ENCODE measurements at places on chromosomes 12 and 14.

GRCh38 chr12:3464561-3464960, 26.4 kb upstream of the PRMT8 start:
- no peak overlapping the region for H3K4me3 ChIP-seq
- H3K36me3 ChIP-seq = no peaks in the 10 kb centered on the region
- no peak overlapping the region for H3K27ac ChIP-seq
- H3K4me1 ChIP-seq = no peaks in the 10 kb centered on the region
- peaks cover 69% of the 10 kb centered on the region for H3K27me3 ChIP-seq
- DNase-seq = no peak

GRCh38 chr12:97681612-97682504, 219.3 kb downstream of the RMST start:
- no peak overlapping the region for H3K27ac ChIP-seq
- H3K36me3 ChIP-seq = no peaks in the 10 kb centered on the region
- DNase-seq = no peak
- no peak overlapping the region for H3K4me3 ChIP-seq

GRCh38 chr14:70698288-70698687, 56.6 kb downstream of the TTC9 start:
- H3K27me3 ChIP-seq = no peaks in the 10 kb centered on the region
- DNase-seq = no peak
- peak overlapping the region; percentile 17 for H3K4me3 ChIP-seq

GRCh38 chr12:82966001-82966559, 279.4 kb downstream of the TMTC2 start:
- H3K4me1 ChIP-seq = no peaks in the 10 kb centered on the region
- no peak overlapping the region for H3K27ac ChIP-seq
- no peaks in the 10 kb centered on the region for H3K27me3 ChIP-seq
- no peaks in the 10 kb centered on the region for H3K36me3 ChIP-seq

- H3K27ac ChIP-seq = no peak overlapping the region
- DNase-seq = no peak
- no peaks in the 10 kb centered on the region for H3K36me3 ChIP-seq
Measured at GRCh38 chr14:33515441-33515840, 435.4 kb downstream of the EGLN3 start.

- H3K27me3 ChIP-seq = no peaks in the 10 kb centered on the region
- H3K27ac ChIP-seq = no peak overlapping the region
- no peaks in the 10 kb centered on the region for H3K4me1 ChIP-seq
- peaks cover 100% of the 10 kb centered on the region for H3K36me3 ChIP-seq
- no peak for DNase-seq
Measured at GRCh38 chr12:101297661-101298060, 17.8 kb downstream of the UTP20 start.

GRCh38 chr14:64637735-64638473, 66.3 kb upstream of the PLEKHG3 start:
- H3K27ac ChIP-seq = no peak overlapping the region
- no peak for DNase-seq
- no peaks in the 10 kb centered on the region for H3K36me3 ChIP-seq
- no peaks in the 10 kb centered on the region for H3K27me3 ChIP-seq
- H3K4me3 ChIP-seq = no peak overlapping the region
- no peaks in the 10 kb centered on the region for H3K4me1 ChIP-seq

DNA sequence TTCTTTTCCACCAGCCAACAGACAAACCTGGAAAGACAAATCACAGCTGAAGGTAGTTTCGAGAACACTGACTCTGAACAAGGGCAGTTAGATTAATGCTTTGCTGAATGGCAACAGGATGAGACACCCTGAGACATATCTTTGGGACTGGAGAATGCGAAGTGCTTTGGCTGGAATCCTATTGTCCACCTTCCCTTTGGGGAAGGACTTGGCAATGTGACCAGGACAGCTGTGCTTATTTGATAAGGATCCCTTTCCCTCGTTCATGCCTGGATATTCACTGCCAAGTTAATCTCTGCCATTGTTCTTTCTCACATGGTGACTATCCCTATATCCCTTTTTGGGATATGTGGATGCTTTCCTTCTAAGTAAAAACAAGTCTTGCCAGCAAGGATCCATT, 537.1 kb upstream of the SEL1L start:
- H3K36me3 ChIP-seq = no peaks in the 10 kb centered on the region
- no peaks in the 10 kb centered on the region for H3K27me3 ChIP-seq
- DNase-seq = no peak
- no peak overlapping the region for H3K27ac ChIP-seq
- no peak overlapping the region for H3K4me3 ChIP-seq

GRCh38 chr12:121845701-121846100, 13.0 kb downstream of the HPD start:
- H3K4me1 ChIP-seq = no peaks in the 10 kb centered on the region
- DNase-seq = no peak
- H3K36me3 ChIP-seq = no peaks in the 10 kb centered on the region

DNA sequence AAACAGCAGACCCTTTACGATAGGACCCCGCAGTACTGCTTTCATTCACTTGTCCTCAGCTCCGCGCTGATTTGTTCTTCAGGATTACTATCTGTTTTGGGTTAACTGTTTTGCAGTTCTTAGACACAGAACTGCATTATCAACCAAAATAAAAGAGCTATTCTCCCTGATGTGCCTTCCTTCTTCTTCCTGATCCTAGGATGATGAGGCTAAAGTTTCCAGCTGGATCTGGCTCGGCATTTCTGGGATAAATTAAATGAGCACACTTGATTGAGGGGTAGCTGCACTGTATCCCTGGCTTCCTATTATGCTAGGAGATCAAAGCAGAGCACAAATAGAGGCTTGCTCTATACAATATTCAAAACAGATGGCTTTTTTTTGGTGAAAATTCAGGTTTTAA, 165.7 kb downstream of the FBXL14 start:
- H3K27ac ChIP-seq = no peak overlapping the region
- no peak overlapping the region for H3K4me3 ChIP-seq
- DNase-seq = no peak
- H3K36me3 ChIP-seq = no peaks in the 10 kb centered on the region
- no peaks in the 10 kb centered on the region for H3K4me1 ChIP-seq

All from esophagus squamous epithelium (tissue), 5 donors.